Chondrocyte (in vitro differentiated cells): ENCODE measurements at places on chromosomes 12 and 14. TPM values are rescaled to one million over a fixed set of nuclear protein-coding genes. Genes with fewer than 3 reads are reported as not detected.

GRCh38 chr14:34122081-34122480 is 171.2 kb upstream of the EGLN3 start:
- no peaks in the 10 kb centered on the region for H3K4me1 ChIP-seq
- H3K27ac ChIP-seq: no peak overlapping the region
- H3K36me3 ChIP-seq: no peaks in the 10 kb centered on the region
- peaks cover 17% of the 10 kb centered on the region for H3K27me3 ChIP-seq
- DNase-seq: no peak
- no peak overlapping the region for H3K4me3 ChIP-seq

The P2RX2 gene
- total RNA-seq: not detected in 3 replicates

DNA sequence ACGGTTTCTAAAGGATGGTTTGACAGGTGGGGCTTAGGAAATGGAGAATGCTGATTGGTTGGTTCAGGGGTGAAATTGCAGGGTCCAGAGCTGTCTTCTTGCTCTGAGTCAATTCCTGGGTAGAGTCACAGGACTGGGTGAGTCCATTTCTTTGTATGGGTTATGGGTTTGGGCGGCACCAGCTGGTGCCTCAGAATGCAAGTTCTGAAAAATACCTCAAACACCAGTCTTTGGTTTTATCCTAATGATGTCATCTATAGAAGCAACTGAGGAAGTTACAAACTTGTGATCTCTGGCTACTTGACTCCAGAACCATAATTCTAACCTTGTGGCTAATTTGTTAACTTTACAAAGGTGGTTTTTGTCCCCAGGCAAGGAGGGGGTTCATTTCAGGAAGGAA is 47.6 kb upstream of the EIF5 start:
- H3K27me3 ChIP-seq: peaks cover 28% of the 10 kb centered on the region
- DNase-seq: no peak
- H3K4me3 ChIP-seq: no peak overlapping the region

GRCh38 chr12:91289906-91290305 is 107.3 kb upstream of the DCN start:
- H3K4me3 ChIP-seq: no peak overlapping the region
- H3K4me1 ChIP-seq: peaks cover 23% of the 10 kb centered on the region
- DNase-seq: no peak

DNA sequence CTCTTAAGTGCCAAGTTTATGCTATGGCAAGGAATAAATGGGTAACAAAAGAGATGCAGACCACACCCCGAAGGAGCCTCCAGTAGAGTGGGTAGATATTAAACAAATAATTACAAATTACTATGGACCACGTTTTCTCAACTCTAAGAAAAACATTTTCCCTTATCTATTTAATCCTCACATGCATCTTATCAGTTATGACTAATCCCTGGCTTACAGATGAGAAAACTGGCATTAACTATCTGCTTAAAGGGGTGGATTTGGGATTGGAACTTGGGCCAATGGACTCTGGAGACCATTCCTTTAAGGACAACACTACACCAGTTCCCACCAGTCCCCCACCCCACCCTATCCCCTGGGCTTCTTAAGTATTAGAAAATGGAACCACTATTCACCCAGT is 26.3 kb downstream of the PPM1H start:
- H3K4me3 ChIP-seq: no peak overlapping the region
- DNase-seq: no peak
- no peak overlapping the region for H3K27ac ChIP-seq
- peaks cover 38% of the 10 kb centered on the region for H3K4me1 ChIP-seq

GRCh38 chr14:61640158-61641136 is 54.9 kb upstream of the HIF1A start:
- no peak overlapping the region for H3K4me3 ChIP-seq
- H3K27me3 ChIP-seq: no peaks in the 10 kb centered on the region

The ARID2 gene
- total RNA-seq: 23.0 to 34.5 TPM (median 25.1 TPM) in 3 replicates

DNA sequence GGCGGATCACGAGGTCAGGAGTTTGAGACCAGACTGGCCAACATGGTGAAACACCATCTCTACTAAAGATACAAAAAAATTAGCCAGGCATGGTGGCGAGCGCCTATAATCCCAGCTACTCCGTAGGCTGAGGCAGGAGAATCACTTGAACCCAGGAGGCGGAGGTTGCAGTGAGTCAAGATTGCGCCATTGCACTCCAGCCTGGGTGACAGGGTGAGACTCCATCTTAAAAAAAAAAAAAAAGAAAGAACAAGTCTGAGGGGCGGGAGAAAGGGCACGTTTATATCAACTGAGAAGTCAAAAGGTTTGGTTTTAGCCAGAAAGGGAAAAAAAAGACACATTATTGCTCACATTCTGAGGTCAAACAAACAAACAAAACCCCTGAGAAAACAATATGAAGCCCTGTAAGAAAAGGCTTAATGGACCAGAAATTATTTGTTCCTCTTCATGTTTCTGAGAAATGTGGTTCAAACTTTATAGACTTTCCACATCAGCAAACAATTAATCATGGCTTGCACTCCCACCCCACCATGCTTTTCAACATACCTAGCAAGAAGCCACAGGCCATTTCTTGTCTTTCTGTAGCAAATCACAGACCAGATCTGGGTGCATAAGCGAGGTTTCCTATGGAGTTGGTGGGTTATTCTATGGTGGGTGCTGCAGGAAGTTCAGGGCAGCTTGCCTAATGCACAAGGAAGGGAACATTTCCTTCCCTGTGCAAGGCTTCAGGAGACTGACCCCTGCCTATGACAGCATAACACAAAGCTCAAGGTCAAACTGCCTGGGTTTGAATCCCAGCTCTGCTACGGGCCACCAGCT is 80.1 kb downstream of the SSPN start:
- H3K36me3 ChIP-seq: no peaks in the 10 kb centered on the region
- H3K4me3 ChIP-seq: no peak overlapping the region
- H3K4me1 ChIP-seq: peaks cover 43% of the 10 kb centered on the region
- no peaks in the 10 kb centered on the region for H3K27me3 ChIP-seq

The INSM2 gene
- not detected in 3 replicates for total RNA-seq

The VWF gene
- total RNA-seq: 0.05 to 0.08 TPM (median 0.07 TPM) in 3 replicates

DNA sequence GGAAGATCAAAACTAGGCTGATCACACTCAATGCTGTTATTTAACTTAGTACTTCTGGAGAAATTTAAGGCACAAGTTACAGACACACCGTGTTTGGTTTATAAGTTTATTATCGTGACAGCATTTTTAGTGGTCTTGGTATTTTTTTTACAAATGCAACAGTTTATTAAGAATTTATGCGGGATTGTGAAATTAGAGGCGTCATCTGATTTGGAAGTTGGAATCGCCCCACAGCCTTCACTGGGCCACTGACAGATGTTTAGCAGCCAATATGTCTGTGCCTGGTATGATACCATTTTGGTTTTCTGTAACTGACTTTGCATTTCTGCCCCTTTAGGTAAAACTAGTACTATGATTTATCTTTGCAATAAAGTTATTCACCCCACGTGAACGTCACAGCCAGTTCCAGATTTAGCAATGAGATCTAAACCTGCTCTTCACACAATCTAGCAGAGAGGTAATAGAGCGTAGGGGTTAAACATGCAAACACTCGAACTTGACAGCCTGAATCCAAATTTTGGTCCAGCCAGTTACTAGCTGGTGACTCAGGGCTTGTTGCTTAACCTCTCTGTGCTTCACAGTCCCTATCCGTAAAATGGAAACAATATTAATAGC is 73.2 kb upstream of the SSTR1 start:
- peaks cover 4% of the 10 kb centered on the region for H3K27me3 ChIP-seq
- H3K36me3 ChIP-seq: no peaks in the 10 kb centered on the region
- DNase-seq: no peak
- no peak overlapping the region for H3K27ac ChIP-seq
- H3K4me3 ChIP-seq: no peak overlapping the region

- H3K27me3 ChIP-seq: peaks cover 15% of the 10 kb centered on the region
- H3K27ac ChIP-seq: no peak overlapping the region
- H3K4me3 ChIP-seq: no peak overlapping the region
- H3K36me3 ChIP-seq: no peaks in the 10 kb centered on the region
- no peaks in the 10 kb centered on the region for H3K4me1 ChIP-seq
Observed at GRCh38 chr14:55426891-55427290, 13.5 kb downstream of the TBPL2 start.

The DHRS2 gene
- total RNA-seq: not detected in 3 replicates

- H3K36me3 ChIP-seq: no peaks in the 10 kb centered on the region
- H3K27ac ChIP-seq: no peak overlapping the region
- no peaks in the 10 kb centered on the region for H3K4me1 ChIP-seq
- H3K4me3 ChIP-seq: no peak overlapping the region
- H3K27me3 ChIP-seq: no peaks in the 10 kb centered on the region
Observed at GRCh38 chr14:87678624-87679023, 314.4 kb downstream of the GALC start.

DNA sequence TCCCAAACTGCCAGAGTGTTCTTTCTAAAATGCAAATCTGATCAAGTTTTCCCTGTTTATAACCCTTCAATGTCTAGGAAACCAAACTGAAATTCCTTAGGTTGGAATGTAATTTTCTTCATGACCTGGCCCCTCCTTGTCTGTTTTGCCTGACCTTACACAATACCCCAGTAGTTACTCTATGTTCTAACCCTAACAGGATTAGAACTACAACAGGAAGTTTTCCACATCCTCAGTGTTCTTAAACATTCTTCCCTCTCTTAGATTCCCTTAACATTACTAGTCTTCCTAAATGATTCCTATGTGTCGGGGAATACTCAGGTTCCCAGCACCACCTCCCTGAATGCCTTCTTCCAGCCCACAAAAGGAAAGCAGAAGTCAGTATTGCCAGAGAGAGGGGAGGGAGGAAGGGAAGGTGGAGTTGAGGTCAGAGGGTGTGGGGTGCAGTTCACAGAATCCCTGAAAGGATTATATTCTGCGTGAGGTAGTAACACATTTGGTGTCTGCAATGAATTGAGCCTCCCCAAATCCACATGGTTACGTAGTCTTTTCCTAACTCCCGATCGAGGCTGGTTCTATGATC is 72.6 kb downstream of the BBS10 start:
- peak overlapping the region; percentile 83 for H3K27ac ChIP-seq
- no peaks in the 10 kb centered on the region for H3K27me3 ChIP-seq
- no peak overlapping the region for H3K4me3 ChIP-seq
- peaks cover 72% of the 10 kb centered on the region for H3K4me1 ChIP-seq

DNA sequence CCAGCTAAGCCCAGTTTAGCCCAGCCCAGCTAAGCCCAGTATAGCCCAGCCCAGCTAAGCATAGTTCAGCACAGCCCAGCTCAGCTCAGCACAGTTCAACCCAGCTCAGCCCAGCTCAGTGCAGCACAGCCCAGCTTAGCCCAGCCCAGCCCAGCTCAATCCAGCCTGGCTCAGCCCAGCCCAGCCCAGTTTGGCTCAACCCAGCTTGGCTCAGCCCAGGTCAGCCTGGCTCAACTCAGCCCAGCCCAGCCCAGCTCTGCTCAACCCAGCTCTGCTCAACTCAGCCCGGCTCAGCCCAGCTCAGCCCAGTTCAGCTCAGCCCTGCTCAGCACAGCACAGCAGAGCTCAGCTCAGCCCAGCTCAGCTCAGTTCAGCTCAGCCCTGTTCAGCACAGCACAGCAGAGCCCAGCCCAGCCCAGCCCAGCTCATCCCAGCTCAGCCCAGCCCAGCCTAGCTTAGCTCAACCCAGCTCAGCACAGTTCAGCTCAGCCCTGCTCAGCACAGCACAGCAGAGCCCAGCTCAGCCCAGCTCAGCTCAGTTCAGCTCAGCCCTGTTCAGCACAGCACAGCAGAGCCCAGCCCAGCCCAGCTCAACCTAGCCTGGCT is 330.9 kb downstream of the TMEM121 start:
- H3K36me3 ChIP-seq: peaks cover 4% of the 10 kb centered on the region
- no peaks in the 10 kb centered on the region for H3K4me1 ChIP-seq
- H3K27ac ChIP-seq: no peak overlapping the region
- DNase-seq: peak; percentile 41

GRCh38 chr12:51972422-51972812 is 20.9 kb downstream of the ACVR1B start:
- H3K4me3 ChIP-seq: no peak overlapping the region
- H3K4me1 ChIP-seq: peaks cover 65% of the 10 kb centered on the region
- H3K27me3 ChIP-seq: no peaks in the 10 kb centered on the region
- no peak for DNase-seq

DNA sequence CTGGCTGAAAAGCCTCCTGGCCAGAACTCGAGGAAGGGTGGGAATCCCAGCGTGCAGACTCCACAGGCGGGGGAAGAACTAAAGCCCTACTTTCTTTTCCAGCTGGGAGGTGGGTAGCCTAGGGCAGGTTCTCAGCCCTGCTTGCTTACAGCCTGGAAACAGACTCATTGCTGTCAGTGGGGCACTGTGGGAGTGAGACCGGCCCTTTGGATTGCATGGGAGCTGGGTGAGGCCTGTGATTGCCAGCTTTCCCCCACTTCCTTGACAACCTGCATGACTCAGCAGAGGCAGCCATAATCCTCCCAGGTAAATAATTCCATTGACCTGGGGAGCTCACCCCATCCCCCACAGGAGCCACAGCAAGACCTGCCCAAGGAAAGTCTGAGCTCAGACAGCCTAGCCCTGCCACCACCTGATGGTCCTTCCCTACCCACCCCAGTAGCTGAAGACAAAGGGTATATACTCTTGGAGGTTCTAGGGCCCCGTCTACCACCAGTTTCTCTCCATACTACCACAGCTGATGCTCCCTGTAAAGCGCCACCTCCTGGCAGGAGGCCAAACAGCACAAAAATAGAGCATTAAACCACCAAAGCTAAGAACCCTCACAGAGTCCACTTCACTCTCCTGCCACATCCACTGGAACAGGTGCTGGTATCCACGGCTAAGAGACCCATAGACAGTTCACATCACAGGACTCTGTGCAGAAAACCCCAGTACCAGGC is 294.1 kb downstream of the SEC23A start:
- no peaks in the 10 kb centered on the region for H3K36me3 ChIP-seq
- no peak overlapping the region for H3K27ac ChIP-seq
- DNase-seq: no peak
- no peaks in the 10 kb centered on the region for H3K4me1 ChIP-seq
- H3K4me3 ChIP-seq: no peak overlapping the region
- H3K27me3 ChIP-seq: peaks cover 3% of the 10 kb centered on the region

The SRRM4 gene
- total RNA-seq: not detected in 3 replicates

DNA sequence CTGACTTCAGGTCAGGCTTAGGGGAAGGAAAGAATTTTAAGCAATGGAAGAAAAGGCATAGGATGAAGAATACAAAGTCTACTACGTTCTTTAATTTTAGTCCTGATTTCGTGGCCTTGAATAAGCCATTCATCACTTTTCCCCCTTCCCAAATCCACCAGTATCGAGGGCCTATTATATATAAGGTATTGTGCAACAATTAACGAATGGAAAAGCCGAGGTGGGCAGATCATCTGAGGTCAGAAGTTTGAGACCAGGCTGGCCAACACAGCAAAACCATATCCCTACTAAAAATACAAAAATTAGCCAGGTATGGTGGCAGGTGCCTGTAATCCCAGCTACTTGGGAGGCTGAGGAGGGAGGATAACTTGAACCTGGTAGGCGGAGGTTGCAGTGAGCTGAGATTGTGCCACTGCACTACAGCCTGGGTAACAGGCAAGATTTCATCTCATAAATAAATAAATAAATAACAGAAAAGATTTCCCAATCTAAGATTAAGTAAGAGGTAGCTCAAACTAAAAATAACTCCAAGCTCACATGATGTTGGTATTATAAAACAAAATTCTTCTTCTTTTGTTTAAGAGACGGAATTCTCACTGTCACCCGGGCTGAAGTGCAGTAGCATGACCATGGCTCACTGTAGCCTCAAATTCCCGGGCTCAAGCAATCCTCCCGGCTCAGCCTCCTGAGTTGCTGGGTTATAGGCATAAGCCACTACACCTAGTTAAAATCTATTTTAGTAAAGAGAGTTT is 58.3 kb upstream of the NR2C1 start:
- H3K27ac ChIP-seq: no peak overlapping the region
- H3K27me3 ChIP-seq: no peaks in the 10 kb centered on the region
- H3K4me3 ChIP-seq: no peak overlapping the region

The BRMS1L gene
- total RNA-seq: 9.5 to 13.1 TPM (median 10.4 TPM) in 3 replicates

The KRT79 gene
- 0.10 to 0.31 TPM (median 0.19 TPM) in 3 replicates for total RNA-seq
